ENCODE measurements at places on chromosomes 16 and 17. TPM values are rescaled to one million over a fixed set of nuclear protein-coding genes. Genes with fewer than 3 reads are reported as not detected.

Gene TNK1
- 5.2 TPM for total RNA-seq

Gene ADGRG3
- total RNA-seq, result 0.43 TPM

Gene LLGL1
- total RNA-seq, result 3.3 TPM

Gene CCL7
- total RNA-seq, result not detected

Gene FASN
- total RNA-seq, result 267 TPM

Gene TNFRSF13B
- not detected for total RNA-seq

Gene RHBDL3
- total RNA-seq, result 0.15 TPM

Gene NR1D1
- 18.6 TPM for total RNA-seq

Gene EVI2A
- total RNA-seq, result 0.63 TPM

Gene HS3ST6
- total RNA-seq, result not detected

Gene OMG
- 0.38 TPM for total RNA-seq

Gene TEX19
- total RNA-seq, result not detected

Gene MPP2
- total RNA-seq, result 0.10 TPM

Gene OR1A1
- not detected for total RNA-seq

Gene RFFL
- 36.5 TPM for total RNA-seq

Gene TBX2
- total RNA-seq, result 7.4 TPM

Gene SCARF1
- 12.5 TPM for total RNA-seq

Gene CLDN6
- 0.96 TPM for total RNA-seq

Gene ZNF785
- 11.8 TPM for total RNA-seq

Gene RASD1
- total RNA-seq, result 1.1 TPM

Gene CMC2
- total RNA-seq, result 36.8 TPM

Gene KRT32
- not detected for total RNA-seq

Gene CDH13
- total RNA-seq, result 0.18 TPM

Gene METTL22
- total RNA-seq, result 14.9 TPM

Gene TMEM204
- total RNA-seq, result 7.2 TPM

Gene WNK4
- 0.53 TPM for total RNA-seq

Gene GCGR
- 109 TPM for total RNA-seq

Gene CRYM
- 7.2 TPM for total RNA-seq

Gene SLC6A2
- not detected for total RNA-seq

Gene GP2
- 11.8 TPM for total RNA-seq

Gene C1QTNF8
- not detected for total RNA-seq

Measured in left lobe of liver (tissue), 2 donors.